ENCODE measurements at places on chromosomes 3 and 15. TPM values are rescaled to one million over a fixed set of nuclear protein-coding genes. Genes with fewer than 3 reads are reported as not detected.

NPAP1 gene
- total RNA-seq: not detected

SPSB4 gene
- 106 TPM for total RNA-seq

SRP14 gene
- total RNA-seq: 406 TPM

DNA sequence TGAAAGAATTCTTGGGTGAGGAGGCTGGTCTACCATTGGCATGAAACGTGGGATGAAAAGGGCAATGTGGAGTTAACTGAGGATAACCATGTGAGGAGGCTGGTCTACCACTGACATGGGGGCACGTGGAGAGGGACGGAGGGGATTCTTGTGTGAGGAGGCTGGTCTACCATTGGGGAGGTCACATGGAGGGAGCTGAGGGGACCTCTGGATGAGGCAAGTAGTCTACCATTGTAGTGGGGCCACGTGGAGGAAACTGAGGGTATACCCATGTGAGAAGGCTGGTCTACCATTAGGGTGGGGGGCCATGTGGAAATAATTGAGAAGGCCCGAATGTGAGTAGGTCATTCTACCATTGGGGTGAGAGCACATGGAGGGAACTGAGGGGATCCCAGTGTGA, 154.1 kb downstream of the FBLN2 start:
- peaks cover 3% of the 10 kb centered on the region for H3K27me3 ChIP-seq
- DNase-seq: no peak
- H3K4me1 ChIP-seq: no peaks in the 10 kb centered on the region
- no peak overlapping the region for H3K4me3 ChIP-seq

- no peak overlapping the region for H3K27ac ChIP-seq
- no peaks in the 10 kb centered on the region for H3K27me3 ChIP-seq
- H3K4me3 ChIP-seq: no peak overlapping the region
Measured at GRCh38 chr3:43956945-43957344, 266.2 kb downstream of the ABHD5 start.

DNA sequence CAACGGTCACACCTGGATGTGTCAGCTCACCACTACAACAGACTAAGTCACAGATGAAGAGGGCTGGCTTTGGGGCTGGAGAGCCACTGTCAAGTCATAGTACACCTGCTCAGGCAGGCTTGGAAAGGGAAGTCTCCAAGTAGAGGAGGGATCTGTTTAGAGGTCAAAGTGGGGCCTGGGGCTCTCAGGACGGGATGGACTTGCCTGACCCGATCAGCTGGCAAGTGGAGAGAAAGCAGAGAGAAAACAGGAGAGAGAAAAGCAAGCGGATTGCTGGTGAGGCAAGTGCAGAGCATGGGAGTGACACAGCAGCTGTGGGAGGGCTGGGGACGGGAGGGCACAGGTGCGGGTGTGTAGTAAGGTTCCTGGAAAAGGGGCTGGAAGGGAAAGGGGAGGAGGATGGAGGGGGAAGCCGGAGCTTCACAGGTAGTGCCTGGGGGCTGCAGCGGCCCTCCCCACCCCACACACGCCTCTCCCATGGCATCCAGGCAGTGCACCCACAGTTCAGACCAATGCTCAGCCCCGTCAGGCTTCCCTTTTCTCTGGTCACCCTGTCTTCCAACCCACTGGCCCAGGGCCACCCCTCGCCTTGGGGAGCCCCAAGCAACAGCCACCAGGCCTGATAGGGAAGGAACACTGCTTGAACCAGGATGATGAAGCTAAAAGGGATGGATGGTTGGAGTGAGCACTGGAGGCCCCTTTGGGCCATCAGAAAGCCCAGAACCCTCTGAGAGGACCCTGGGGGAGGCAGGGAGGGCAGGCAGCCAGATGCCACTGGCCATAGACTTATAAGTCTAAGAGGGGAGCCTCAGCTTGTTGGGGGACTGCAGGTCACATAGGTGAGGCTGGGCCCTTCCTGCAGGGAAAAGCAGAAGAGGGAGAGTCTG, 8.5 kb downstream of the RPS17 start:
- DNase-seq: peak; percentile 47
- H3K4me3 ChIP-seq: no peak overlapping the region
- H3K4me1 ChIP-seq: no peaks in the 10 kb centered on the region
- H3K27me3 ChIP-seq: no peaks in the 10 kb centered on the region

KCNH8 gene
- total RNA-seq: not detected

DNA sequence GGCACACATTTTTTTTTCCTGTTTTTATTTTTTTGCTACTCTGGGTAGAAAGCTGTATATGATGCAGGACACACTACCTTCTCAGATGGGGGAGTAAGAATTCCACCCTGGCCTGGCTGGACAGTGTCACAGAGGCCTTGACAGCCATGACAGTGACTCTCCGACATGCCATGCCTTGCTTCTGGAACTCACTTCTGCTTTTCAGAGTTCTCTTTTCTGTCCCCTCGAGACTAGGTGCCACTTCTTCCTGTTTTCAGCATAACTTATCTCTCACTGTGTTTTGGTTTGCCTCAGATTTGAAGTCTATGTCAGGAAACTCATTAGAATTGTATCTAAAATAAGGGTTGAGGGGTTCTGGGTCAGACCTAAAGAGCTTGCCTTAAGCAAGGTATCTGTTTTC, 69.1 kb upstream of the SEC13 start:
- DNase-seq: no peak
- no peaks in the 10 kb centered on the region for H3K36me3 ChIP-seq
- H3K4me1 ChIP-seq: no peaks in the 10 kb centered on the region
- H3K27ac ChIP-seq: no peak overlapping the region

- no peak within 1 kb of the TSS for H3K4me3 ChIP-seq
- no peak within 1 kb of the TSS for H3K27ac ChIP-seq
- no peaks in the 10 kb centered on the region for H3K27me3 ChIP-seq
- no peak for DNase-seq
- H3K36me3 ChIP-seq: no peaks in the 10 kb centered on the region
- no peaks in the 10 kb centered on the region for H3K4me1 ChIP-seq
Measured at GRCh38 chr3:9553021-9553947, at the start of gene LHFPL4. Gene LHFPL4, minus strand, starts transcription at chr3:9553822. Its CDS starts 1,143 bp downstream, at chr3:9552679.

DNA sequence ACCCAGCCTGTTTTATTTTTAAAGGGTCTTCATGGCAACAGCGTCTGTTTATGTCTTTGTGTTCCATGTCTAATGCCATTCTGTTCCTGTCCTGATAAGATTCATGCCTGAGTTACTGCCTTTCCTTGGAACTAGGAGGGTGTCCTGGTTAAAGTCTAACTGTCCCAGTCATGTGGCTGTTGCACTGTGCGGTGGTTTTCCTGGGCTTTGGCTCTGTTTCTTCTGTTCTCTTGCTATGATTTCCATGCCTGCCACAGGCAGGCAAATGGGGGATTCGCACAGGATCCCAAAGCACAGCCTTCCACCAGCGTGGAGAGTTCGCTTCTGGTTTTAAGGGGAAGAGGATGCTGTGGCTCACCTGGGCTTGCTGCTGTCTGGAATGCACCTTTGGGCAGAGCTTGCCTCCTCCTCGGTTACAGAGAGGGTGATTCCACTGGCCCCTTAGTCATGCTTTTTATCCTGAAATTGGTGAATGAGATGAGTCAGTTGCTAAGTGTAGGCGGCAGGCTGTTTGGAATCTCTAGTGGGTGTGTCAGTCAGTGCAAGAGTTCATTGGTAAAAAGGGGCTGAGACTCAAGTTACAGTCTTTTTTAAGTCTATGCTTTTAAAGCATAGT, 86.8 kb downstream of the CCK start:
- H3K36me3 ChIP-seq: no peaks in the 10 kb centered on the region
- H3K27me3 ChIP-seq: no peaks in the 10 kb centered on the region
- peak; percentile 53 for DNase-seq

PLAAT1 gene
- 25.2 TPM for total RNA-seq

NRG4 gene
- 1.0 TPM for total RNA-seq

DNA sequence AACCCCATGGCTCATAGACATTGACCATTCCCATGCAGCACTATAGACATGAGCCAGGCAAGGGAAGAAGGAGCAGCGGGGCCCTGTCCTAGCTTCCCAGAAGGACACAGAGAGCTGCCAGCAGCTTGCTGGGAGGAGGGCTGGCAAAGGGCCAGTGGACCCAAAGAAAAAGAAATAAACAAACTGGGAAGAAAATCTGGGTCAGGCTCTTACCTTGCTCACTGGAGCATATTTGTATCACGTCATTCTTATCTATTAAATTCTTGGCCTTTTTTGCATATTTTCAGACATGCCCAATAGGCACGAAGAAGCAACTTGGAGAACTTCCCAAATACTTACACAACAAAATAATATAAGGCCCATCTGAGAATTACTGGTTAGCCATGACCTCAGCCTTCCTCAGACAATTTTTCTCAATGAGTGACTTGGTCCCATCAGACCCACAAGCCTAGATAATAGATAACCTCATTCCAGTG, 28.4 kb downstream of the RASGRP1 start:
- H3K27ac ChIP-seq: no peak overlapping the region
- H3K27me3 ChIP-seq: no peaks in the 10 kb centered on the region
- H3K4me1 ChIP-seq: peaks cover 14% of the 10 kb centered on the region
- no peak overlapping the region for H3K4me3 ChIP-seq
- H3K36me3 ChIP-seq: no peaks in the 10 kb centered on the region

- DNase-seq: no peak
- H3K4me3 ChIP-seq: no peak overlapping the region
- no peak overlapping the region for H3K27ac ChIP-seq
Measured at GRCh38 chr3:81003817-81004216, 757.6 kb downstream of the GBE1 start.

- no peaks in the 10 kb centered on the region for H3K4me1 ChIP-seq
- DNase-seq: no peak
- H3K27ac ChIP-seq: no peak overlapping the region
Measured at GRCh38 chr15:46854564-46854963, 862.7 kb upstream of the SEMA6D start.

DNA sequence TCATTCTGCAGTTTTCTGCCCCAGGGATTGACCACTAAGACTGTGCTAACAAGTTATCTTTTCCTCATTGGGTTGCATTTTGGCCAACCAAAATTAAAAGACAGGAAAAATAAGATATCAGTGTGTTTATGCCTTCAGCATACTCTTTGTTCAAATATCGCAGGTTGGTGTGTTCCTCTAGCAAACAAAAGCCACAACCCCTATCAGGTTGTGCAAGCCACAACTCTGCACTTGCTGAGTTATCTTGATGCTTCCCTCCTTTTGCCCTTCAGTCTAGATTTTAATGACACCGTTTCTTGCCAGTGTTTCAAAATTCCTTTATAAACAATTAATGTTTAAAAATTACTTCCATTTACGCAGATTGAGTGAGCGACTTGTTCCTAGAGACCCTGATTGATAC, 1164.2 kb downstream of the NSUN3 start:
- no peak overlapping the region for H3K4me3 ChIP-seq
- H3K36me3 ChIP-seq: no peaks in the 10 kb centered on the region
- H3K4me1 ChIP-seq: no peaks in the 10 kb centered on the region
- DNase-seq: no peak

TMCO5A gene
- not detected for total RNA-seq

DNA sequence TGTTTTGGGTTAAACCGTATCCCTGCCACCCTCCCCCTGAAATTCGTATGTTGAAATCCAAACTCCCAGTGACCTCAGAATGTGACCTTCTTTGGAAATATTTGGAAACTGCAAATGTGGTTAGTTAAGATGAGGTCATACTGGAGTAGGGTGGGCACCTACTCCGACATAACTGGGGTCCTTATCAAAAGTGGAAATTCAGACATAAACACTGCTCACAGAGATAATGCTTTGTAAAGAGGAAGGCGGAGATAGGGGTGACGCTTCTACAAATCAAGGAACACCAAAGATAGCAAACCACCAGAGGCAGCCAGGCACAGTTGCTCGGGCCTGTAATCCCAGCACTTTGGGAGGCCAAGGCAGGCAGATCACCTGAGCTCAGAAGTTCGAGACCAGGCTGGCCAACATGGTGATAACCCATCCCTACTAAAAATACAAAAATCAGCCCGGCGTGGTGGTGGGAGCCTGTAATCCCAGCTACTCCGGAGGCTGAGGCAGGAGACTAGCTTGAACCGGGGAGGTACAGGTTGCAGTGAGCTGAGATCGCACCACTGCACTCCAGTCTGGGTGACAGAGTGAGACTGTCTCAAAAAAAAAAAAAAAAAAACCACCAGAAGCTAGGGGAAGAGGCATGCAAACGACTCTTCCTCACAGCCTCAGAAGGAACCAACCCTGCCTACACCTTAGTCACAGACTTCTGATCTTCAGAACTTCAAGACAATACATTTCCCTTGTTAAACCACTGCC, 51.1 kb upstream of the CHD2 start:
- H3K4me3 ChIP-seq: no peak overlapping the region
- H3K27ac ChIP-seq: no peak overlapping the region
- no peaks in the 10 kb centered on the region for H3K27me3 ChIP-seq
- DNase-seq: peak; percentile 32
- H3K4me1 ChIP-seq: peaks cover 34% of the 10 kb centered on the region

ST3GAL6 gene
- total RNA-seq: 17.1 TPM

GOLGA8J gene
- not detected for total RNA-seq

SV2B gene
- total RNA-seq: not detected

GRCh38 chr3:133935843-133936769, 40.4 kb upstream of the RAB6B start:
- H3K4me1 ChIP-seq: peaks cover under 1% of the 10 kb centered on the region
- no peaks in the 10 kb centered on the region for H3K27me3 ChIP-seq
- DNase-seq: peak; percentile 46
- H3K27ac ChIP-seq: no peak overlapping the region

GRCh38 chr3:62873761-62874710, 1.2 kb downstream of the CADPS start:
- peak; percentile 24 for DNase-seq
- no peaks in the 10 kb centered on the region for H3K27me3 ChIP-seq
- no peaks in the 10 kb centered on the region for H3K4me1 ChIP-seq
- no peak overlapping the region for H3K27ac ChIP-seq
- peak overlapping the region; percentile 50 for H3K4me3 ChIP-seq

DNA sequence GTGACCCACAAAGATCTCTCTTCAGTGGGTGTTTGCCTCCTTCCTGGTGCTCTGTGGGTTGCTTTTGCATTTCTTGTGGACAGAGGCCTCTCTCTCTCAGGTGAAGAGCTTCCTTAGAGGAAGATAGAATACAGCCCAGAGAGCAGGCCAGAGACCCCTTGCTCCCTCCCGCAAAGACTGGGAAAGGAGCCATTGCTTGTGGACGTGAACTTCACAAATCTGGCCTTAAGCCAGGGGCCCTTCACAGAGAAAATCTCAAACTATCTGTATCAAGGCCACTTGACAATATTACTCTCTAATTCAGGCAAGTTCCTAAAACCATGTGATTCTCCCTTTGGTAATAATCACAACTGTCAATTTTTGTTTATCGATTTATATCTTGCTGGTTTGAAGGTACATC, 30.4 kb upstream of the CLK3 start:
- no peaks in the 10 kb centered on the region for H3K27me3 ChIP-seq
- no peaks in the 10 kb centered on the region for H3K36me3 ChIP-seq
- no peak overlapping the region for H3K27ac ChIP-seq
- peaks cover 4% of the 10 kb centered on the region for H3K4me1 ChIP-seq
- DNase-seq: no peak

GRCh38 chr3:16326724-16327349, 61.8 kb downstream of the OXNAD1 start:
- no peak overlapping the region for H3K27ac ChIP-seq
- no peaks in the 10 kb centered on the region for H3K4me1 ChIP-seq
- H3K36me3 ChIP-seq: 0 out of 2 replicates have a peak, but pooled peaks cover 5% of the 10 kb centered on the region
- H3K27me3 ChIP-seq: no peaks in the 10 kb centered on the region

GRCh38 chr15:78208887-78209645, 25.3 kb downstream of the ACSBG1 start:
- H3K27me3 ChIP-seq: no peaks in the 10 kb centered on the region
- no peak overlapping the region for H3K27ac ChIP-seq
- no peak overlapping the region for H3K4me3 ChIP-seq

GRCh38 chr3:177694316-177694715, 497.0 kb upstream of the TBL1XR1 start:
- H3K36me3 ChIP-seq: no peaks in the 10 kb centered on the region
- H3K27me3 ChIP-seq: no peaks in the 10 kb centered on the region
- H3K4me3 ChIP-seq: no peak overlapping the region
- H3K27ac ChIP-seq: no peak overlapping the region
- no peak for DNase-seq

All from SJCRH30 (cell line).